Colonic mucosa (tissue), 4 donors: ENCODE measurements at places on chromosomes 5 and 9.

DNA sequence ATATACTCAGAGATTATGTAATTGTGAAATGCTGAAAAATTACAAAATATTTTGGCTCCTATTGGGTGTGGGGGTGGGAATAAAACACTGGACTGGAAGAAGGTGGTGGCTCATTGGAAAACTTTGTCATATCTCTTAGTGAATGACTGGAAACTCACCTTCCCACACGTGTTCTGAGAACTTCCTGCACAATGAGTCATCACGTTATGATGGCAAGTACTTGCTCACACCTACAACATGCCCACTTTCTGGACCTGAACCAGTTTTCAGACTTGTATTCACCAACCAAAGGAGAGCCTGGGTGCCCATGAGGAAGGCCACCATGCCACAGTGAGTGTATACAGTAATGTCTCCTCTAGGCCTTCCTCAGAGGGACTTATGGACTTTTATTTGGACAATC is 294.8 kb downstream of the ASTN2 start:
- no peak for DNase-seq

GRCh38 chr9:68555437-68556150 is 14.9 kb upstream of the TMEM252 start:
- no peak for DNase-seq

DNA sequence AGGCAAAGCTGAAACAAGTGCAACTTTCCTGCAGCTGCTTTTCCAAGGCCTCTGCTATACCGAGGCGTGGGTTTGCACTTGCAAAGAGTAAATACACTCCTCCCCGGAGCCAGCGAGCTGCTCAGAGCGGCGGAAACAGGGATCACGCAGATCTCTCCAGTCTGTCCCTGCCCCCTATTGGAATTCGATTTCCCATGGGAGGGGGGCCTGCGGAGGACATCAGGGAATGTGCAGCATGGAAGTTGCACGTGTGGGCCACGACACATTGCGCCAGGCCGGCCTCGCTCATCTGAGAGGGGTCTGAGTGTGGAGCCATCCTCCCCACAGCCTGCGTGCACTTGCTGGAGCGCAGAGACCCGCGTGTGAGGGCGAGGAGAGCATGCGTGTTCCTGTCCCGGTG is 104.3 kb upstream of the PHYKPL start:
- DNase-seq: no peak

GRCh38 chr5:91283326-91283725 is 99.8 kb downstream of the ARRDC3 start:
- no peak for DNase-seq
